ENCODE measurements at places on chromosomes 12 and 14.
A peak's percentile ranks its signal among the peaks of the same experiment; 100 is the strongest.

- no peak for DNase-seq
These were observed 18.8 kb downstream of the BCL11B start for GRCh38 chr14:99252940-99253868.

- no peak for DNase-seq
These were observed 8.3 kb downstream of the C3AR1 start for GRCh38 chr12:8057839-8058238.

DNA sequence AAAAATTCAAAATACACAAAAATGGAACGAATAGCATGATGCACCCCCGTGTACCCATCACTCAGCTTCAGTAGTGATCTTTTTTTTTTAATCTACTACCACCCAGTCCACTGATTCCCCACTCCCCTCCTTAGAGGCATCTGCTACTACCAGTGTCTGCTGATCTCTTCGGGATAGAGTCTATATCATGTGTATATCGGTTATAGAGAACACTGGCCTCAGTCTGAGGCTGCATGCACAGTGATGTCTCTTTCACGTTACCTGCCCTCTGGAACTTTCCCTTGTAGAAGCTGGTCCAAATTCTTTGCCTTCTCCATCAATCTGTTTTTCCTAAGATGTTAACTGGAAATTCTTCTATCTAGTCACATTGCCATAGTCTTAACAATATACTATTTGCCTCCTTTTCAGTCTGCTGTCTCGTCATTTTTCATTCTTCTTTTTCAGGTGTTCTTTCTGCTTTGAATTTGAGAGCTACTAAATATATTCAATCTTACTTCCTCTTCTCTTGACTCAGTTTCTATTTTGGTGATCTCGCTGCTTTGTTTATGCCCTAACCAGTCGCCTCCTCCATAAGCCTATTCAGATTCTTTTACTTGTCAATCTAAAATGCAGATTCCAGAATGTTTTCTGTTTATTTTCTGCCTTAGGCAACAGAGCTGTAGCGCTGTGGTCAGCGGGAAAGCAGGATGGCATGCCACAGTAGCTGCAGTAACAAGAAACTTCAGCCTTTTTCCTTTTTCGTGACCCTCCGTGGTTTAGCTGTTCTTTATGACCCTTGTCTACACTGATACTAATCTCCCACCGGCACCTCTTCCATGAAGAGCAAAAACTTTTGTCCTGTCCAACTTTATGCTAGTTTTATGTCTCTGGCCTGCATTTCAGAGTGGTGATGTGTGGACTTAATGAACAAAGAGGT, 67.0 kb downstream of the FBXW8 start:
- DNase-seq = no peak

DNA sequence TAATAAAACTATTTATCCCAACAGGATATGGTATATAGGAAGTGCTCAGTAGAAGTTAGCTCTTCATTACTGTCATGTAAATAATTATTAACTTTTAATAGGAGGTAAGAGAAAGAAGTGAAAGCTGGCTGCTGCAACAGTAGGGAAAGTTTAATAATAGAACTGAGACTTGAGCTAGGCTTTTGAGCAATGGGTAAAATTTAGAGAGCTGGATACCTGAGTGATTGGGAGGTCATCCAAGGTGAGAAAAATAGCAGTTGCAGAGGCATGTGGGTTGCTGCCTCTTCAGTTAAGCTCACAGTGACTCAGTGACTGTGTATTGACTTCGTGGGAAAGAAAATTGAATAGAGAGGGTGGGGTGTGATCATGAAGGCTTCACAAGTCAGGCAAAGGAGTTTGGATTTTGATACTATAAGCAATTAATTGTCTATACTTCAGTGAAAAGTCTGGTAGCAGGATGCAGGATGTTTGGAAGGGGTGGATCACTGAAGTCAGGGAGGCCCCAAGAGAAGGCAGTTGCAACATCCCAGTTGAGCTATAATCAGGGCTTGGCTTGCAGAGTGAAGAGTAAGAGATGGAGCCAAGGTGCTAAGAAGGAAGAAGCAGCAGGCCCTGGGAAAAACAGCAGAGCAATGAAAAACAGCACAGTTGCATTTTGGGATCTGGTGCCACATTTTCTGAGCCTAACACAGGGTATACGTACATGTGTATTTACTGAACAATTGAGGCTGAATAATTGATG, 172.0 kb upstream of the FRMD6 start:
- DNase-seq = peak; percentile 70

GRCh38 chr12:50825372-50825838, 17.3 kb upstream of the TMPRSS12 start:
- DNase-seq = peak; percentile 23

- DNase-seq = peak; percentile 83
These were observed 43.5 kb downstream of the DNAI7 start for GRCh38 chr12:25151476-25151875.

DNA sequence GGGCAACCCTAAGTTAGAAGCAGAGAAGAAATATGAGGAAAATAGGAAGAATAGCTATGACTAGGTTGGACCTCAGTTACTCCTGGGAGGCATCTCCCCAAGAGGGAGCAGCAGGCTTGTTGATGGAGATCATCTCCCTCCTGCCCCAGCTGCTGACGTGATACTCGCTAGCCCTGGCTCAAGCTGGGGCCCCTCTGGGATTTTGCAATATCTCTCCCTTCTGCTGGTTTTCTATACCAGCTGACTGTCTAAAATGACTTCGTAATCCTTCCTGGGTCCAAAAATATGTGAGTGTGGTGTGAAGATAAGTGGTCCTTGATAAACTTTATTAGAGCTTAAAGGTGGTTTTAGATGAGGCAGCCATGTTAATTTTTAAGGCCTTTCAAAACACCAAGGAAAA, 4.5 kb upstream of the HECTD4 start:
- DNase-seq = no peak

GRCh38 chr12:40314927-40315326, 90.1 kb downstream of the LRRK2 start:
- no peak for DNase-seq

DNA sequence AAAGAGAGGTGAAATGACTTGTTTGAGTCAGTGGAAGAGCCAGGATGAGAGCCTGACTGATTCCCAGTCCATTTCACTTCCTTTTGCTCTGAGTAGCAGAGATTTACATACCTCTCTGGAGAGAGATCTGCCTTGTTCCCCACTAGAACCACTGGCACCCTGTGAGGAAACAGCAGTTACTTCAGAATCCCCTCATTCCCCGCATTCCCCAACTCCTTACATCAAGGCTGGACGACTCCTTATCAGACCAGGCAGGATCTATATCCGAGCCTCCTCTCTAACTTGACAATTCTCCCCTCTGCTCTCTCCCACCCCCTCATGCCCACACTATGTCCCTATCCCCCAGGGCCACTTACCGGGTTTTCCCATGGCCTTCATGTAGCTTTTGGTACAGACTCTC, 3.7 kb downstream of the RHEBL1 start:
- DNase-seq = no peak

DNA sequence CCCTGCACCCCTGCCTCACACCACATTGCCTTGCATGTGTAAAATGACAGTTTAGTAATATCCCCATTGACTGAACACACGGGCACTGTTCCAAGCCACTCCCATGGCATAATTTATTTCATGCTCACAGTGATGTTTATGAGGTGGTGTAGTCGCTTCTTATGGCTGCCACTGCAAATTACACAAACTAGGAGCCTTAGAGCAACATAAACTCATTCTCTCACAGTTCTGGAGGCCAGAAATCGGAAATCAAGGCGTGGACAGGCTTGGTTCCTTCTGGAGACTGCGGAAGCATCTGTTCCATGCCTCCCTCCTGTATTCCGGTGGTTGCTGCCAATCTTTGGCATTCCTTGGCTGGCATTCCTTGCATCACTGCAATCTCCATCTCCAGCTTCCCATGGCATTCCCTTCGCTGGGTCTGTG, 97.3 kb downstream of the RIN3 start:
- no peak for DNase-seq

DNA sequence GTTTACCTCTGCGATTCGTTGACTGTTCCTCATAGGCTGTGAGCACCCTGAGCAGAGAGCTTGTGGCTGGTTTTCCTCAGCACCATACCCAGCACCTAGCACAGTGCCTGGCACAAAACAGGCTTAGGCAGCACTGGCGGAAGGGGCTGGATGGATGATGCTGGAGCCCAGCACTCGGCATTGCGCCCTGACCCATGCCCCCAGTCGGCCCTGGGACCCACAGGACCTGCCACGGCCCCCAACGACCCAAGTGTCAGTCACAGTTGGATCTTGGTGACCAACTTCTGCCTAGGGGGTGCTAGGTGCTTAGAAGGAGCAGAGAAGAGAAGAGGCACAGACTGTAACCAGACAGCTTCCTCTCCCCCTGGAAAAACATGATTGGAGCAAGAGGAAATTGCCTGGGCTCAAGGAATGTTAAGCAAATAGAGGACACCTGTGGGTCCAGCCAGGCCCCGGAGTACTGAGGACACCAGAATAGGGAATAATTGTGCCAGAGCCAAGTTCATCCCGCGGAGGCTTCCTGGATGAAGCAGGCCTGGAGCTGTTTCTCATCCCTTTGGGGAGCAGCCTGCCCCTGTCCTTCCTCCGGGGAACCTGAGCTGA, 31.5 kb downstream of the DEGS2 start:
- no peak for DNase-seq

DNA sequence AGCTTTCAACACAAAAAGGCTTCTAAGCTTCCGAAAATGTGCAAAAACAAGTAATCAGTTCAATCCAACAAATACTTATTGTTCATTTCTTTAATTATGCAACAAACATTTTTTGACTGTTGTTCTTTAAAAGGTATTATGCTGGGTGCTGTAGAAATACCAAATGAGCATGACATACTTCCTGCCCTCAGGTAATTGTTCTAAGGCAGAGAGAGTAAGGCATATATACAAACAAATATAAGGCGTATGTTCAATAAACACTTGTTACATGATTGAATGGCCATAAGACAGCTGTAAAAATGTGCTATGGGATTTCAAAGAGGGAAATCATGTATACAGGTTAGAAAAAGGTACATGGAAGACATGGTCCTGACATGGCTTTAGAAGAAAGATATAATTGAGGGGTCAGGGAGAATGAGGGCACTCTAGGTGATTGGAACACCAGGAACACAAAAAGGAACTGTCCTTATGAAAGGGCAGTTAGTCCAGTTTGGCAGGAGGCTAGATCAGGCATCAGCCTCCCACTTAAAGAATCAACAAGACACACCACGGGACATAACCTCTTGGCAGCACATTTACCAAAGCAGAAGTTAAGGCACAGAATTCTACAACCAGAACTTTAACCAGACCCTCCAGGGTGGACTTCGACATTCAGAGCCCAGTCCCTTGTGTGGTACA, 135.8 kb upstream of the SCAF11 start:
- no peak for DNase-seq

DNA sequence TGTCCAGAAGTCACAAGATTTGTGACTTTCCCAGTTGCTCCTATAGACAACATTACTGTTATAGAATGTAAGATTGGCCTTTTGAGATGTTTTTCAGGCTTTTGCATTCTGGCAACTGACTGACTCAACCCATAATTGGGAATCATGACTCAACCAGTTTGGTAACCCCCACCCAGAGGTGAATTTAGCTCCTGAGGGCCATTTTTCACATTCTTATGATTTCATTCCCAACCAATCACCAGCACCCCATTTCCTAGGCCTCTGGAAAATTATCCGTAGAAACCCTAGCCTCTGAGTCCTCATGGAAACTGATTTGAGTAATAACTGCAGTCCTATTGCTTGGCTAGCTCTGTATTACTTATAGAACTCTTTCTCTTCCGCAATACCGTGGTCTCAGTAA, 626.0 kb upstream of the SEL1L start:
- no peak for DNase-seq

GRCh38 chr12:6553051-6553868, 2.6 kb downstream of the IFFO1 start:
- DNase-seq = peak; percentile 97

- DNase-seq = no peak
These were observed 35.8 kb upstream of the LTBP2 start for GRCh38 chr14:74647678-74648461.

DNA sequence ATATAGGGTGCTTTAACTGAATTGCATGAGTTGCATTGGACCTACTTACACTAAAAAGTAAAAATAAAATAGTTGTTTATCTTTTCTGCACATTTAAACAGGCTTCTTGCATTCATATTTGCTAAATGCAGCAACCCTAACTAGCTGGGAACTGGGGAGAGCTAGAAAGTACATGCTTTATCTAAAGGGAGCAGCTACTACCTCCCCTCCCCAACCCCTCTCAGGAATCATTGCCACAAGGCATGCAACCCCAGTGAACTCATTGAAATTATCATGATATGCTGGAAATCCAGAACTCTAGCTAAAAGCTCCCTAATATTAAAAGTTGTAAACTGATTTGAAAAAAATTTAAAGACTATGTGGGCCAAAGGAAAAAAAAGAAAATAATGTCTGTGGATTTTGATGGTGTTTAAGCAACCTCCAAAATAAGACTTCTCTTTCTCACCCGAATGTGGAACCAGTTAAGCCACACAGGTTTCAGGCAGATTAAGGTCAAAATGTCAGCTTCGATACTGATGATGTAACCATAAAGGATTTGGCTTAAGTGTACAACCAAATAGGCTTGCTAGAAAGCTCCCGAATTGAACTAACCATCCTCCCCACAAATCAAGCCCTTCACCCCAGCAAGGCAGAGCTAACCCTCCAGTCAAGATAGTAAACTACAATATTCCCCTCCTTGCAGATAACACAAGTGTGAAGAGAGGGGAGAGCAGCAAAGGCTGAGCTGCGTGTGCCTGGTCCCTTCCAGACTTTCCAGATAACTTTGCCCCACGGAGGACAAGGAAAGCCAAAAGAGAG, 13.8 kb upstream of the POC1B start:
- DNase-seq = no peak

DNA sequence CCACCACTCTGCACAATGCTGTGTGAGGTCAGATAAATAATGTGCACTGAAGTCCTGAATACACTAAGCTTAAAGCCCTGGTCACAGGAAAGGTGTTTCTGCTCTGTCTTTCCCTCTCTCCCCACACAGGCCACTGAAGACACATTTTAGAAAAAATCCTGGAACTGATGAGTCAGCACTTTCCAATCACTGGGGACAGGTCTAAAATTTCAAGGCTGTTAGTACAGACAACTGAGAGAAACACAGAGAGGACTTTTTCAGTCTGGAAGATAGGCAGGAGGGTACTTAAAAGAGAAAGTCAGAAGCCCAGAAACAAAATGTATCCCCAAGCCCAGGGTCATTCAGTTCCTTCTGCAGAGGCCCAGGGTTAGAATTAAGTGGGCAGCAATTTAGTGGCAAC, 333.9 kb upstream of the CCDC196 start:
- no peak for DNase-seq

DNA sequence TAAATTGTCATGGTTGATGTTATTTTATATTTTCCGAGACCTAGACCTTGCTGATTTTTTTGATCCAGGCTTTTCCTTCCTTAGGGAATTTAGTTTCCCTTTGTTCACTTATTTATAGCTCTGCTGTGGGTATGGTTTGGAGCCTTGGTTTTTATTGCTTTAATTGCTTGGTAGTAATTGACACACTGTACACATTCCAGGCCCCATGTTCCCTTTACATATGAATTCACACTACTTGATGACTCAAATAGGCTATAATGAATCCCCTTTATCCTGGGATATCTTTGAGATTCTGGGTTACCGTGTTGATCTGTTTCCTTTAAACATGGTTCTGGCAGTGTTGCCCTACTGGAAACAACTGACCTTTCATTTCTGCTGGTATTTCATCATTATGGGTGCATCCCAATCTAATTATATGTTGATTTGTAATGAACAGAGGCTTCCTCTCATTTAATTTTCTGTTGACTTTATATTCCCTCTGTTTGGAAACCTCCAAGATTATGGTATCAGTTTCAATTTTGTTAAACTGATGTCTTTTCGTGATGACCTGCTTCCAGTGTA, 424.0 kb downstream of the RAD51B start:
- no peak for DNase-seq
